NCI-H2171 treated with DMSO at 0.1 percent for 48 hours (cell line): ENCODE measurements at places on chromosomes 12 and 14.

GRCh38 chr12:132516095-132517012 is 26.4 kb downstream of the FBRSL1 start:
- no peak for DNase-seq

- peak; percentile 43 for DNase-seq
Observed at GRCh38 chr12:45745861-45746277, 16.4 kb downstream of the ARID2 start.

DNA sequence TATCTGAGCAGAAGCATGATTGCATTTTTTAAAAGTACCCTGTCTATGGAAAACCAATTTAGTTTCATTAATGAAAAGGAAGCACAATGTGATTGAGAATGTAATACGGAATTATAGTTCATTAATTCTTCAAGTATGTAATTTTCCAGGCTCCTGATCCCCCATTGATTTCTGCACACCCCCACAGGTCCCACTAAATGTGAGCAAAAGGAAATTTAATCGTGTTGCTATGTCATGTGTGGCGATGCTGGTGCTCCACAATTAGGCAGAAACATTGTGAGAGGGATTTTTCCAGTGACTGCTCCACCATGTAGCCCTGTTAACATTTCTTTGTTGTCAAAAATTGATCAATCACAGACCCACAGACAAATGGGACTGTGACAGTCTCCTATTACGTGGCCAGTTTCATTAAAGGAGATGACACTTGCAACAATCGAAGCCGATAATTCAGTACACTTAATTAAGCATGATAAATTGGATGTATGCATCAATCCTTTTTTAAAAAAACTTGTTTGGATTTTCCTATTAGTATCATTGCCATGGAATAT is 306.0 kb downstream of the NELL2 start:
- DNase-seq = no peak

GRCh38 chr12:120397824-120398540 is 29.0 kb upstream of the MSI1 start:
- DNase-seq = no peak

DNA sequence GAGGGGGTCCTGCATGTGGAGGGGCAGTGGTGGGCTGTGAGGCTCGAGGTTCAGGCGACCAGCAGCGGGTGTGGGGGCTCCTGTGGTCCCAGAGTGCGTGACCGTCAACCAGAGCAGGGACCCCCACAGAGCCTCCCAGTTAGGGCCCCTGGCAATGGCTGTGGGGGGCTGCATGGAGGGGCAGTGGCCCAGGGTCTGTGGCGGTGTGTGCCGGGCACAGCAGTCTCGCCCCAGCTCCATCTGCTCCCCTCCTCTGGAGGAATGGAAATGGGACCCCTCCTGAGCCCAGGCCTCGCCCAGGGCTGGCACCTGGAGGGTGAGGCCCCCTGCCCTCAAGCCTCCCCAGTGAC is 210.8 kb upstream of the C14orf180 start:
- DNase-seq = no peak

DNA sequence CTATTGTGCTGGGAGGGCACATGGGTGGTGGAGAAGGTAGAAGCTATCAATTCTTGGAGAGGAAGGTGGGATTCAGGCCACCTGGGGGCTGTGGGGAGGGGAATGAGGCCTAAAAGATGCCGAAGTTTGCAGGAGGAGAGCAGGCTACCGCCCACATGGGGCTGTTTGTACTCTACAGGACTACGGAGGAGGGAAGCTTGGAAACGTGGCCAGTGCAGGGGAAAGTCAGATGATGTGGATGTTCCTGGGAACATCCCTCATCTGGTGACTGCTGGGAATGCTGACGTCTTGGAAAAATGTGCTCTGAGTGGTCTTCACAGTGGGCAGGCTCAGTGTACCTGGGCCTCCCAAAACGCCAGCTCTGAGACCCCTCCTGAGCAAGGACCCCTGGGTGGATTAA is 78.5 kb downstream of the TNFAIP2 start:
- no peak for DNase-seq

DNA sequence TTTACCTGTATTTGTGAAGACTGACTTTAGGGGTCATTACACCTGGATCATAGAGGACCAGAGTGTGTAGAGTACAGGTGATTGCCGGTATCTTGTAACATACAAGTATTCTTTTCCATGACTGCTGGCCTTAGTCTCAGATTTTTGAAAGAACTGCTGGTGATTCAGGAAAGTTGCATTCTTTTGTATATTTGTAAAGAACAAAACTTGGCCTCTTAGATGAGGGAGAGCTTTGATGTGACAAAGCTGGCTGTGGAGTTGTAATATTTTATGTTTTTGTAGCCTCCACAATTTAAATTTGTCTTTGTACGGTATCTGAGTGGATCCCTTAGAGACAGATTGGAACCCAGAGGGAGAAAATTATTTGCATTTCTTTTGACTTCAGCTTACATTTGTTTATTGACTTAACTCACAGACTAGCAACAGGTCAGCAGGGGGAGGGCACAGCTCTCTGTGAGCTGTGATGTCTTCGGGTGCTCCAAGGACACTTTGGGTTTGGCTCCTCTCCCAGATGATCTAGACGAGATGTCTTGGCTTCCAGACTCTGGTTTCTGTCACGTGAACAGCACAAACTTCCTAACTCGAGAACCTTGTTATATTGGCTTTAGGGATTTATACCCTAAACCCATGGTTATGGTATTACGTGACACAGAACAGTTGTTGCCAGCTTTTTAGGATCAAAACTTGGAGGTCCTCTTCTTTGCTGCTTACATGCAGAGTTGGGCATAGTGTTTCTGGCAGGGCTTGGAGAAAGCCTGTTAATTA is 65.9 kb downstream of the DAAM1 start:
- no peak for DNase-seq

GRCh38 chr12:7009512-7009911 is 8.8 kb downstream of the LPCAT3 start:
- no peak for DNase-seq

DNA sequence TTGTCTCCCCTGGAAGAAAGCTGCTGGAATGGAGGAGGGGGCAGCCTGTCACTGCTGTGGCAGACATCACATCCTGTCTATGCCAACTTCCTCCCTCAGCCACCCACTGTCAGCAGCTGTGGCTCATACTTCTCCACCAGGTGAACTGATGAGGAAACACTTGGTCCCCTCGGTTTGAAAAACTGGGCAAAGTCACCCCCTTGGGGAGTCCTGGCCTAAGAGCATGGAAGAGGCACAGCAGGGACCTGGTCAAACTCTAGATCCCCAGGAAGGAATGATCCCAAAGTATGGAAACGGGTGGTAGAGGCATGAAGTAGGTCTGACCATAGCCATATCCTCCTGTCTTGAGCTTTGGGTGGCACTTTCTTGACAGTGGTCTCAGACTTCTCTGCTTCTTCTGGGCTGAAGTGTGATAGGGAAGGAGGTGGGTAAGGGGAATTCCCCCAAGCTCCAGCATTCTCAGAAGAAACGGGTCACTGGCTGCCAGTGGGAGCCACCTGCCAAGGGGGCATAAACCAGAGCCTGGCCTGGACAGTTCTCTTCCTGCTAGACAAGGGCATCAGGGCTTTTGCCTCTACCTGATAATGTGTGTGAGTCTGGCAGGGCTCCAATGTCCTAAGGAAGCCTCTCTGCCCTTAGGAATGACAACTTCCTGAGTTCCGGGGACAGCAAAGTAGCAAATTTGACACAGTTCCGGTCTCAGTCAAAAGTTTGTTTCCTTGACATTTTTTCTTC is 36.0 kb downstream of the FMNL3 start:
- DNase-seq = no peak

DNA sequence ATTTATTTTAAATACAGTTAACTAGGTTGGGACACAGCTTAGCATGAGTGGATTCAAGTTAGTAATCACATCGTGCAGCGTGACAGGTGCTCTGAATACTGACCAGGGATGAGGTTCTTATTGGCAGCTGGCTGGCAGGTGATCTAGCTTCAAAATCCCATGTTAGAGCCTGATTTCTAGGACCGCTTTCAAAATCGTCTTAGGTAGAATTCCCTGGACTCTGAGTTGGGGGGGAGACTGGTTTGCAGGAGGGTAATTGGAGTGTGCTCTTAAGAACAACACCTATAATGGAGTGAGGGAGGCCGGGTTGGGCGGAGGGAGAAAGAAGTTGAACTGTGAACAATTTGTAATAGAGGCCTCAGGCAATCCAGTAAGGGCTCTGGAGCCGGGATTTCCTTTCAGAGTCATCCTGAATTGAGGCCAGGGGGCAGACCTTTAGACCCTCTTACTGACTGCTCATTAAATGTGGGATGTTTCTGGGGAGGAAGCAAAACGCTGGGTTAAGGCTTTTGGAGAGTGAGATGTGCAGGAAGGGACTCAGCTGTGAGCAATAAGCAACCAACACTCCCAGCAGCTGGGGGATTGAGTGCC is 874 bp upstream of the YARS2 start:
- DNase-seq = no peak

DNA sequence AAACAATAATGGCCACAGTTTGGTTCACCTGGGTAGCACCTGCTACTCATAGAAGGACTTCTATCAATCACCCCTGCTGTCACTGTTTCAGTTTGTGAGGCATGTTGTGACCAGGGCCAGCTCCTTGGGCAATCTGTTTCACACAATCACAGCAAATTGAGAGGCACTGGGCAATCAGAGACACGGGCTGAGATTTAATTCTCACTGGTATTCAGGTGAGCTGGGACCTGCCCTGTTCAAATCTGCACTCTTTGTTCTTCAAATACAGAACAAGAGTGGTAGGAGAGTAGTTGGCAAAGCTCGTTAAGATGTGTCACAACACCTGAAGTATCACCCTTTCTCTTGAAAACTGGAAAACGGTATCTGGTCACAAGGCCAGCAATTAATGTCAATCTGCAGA is 57.8 kb upstream of the NAP1L1 start:
- no peak for DNase-seq

DNA sequence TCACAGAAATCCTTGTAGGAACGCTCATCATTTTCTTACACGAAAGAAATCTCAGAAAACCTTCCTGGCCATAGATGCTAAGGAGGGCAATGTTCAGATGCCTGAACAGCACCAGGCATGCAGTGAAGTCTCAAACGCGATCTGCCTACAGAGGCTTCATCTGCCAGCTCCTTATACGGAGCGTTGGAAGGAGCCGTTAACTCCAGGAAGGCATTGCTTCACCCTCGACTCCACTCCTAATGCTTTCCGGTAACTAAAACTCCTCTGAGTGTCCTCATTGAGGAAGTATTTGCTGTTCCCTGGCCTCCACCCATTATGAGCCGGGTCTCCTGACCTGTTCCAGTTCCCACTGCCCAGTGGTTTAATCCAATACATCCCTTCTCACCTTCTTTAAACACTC is 502.7 kb downstream of the BCL11B start:
- DNase-seq = no peak

GRCh38 chr12:30939234-30939633 is 12.7 kb downstream of the TSPAN11 start:
- no peak for DNase-seq

- DNase-seq = no peak
Observed at GRCh38 chr14:100096656-100097055, 31.4 kb downstream of the EVL start.

DNA sequence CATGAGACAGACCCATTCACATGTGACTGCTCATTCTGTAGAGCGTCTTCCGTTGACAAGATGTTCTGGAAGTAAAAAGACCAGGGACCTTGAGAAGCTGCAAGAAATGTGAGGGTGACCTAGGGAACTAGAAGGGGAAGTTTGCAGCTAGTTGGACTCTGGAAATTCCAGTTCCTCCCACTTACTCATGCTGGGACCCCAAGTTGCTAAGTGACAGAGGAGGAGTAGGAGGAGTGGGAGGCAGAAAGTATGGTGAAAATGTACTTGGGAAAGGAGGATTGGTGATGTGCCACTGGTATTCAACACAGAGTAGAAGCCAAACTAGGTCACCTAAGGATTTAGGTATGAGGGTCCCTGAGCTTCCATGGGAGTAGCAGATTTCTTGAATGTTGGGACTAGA is 132.4 kb downstream of the KCNA5 start:
- DNase-seq = no peak

GRCh38 chr12:15165012-15165659 is 56.1 kb downstream of the RERG start:
- no peak for DNase-seq

GRCh38 chr14:57974896-57975295 is 109.0 kb upstream of the SLC35F4 start:
- DNase-seq = no peak

- no peak for DNase-seq
Observed at GRCh38 chr12:68850390-68850789, 42.4 kb downstream of the MDM2 start.

- DNase-seq = no peak
Observed at GRCh38 chr12:2311020-2311778, 258.4 kb downstream of the CACNA1C start.

GRCh38 chr12:3130057-3130830 is 53.1 kb downstream of the TSPAN9 start:
- DNase-seq = peak; percentile 58

- DNase-seq = no peak
Observed at GRCh38 chr14:75430116-75430515, 2.3 kb downstream of the JDP2 start.

GRCh38 chr12:102912258-102912657 is 4.8 kb downstream of the PAH start:
- no peak for DNase-seq

DNA sequence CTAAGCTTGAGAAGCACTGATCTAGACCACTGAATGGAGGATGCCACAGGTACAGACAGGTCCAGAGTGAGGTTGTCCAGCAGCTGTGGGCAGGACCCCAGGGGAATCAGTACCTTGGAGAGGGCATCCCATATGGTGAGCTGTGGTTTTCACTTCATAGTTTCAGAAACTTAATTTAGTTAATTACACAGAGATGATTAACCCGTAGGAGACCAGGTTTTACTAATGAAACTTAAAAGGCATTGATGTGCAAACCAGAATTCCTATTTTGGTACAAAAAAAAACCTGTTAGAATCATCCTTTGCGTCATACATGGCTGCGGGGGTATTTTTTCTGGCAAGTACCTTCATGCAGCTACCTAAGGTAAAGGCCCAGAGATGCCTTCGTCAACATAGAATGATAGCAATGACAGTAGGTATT is 159.3 kb downstream of the DACT1 start:
- no peak for DNase-seq

DNA sequence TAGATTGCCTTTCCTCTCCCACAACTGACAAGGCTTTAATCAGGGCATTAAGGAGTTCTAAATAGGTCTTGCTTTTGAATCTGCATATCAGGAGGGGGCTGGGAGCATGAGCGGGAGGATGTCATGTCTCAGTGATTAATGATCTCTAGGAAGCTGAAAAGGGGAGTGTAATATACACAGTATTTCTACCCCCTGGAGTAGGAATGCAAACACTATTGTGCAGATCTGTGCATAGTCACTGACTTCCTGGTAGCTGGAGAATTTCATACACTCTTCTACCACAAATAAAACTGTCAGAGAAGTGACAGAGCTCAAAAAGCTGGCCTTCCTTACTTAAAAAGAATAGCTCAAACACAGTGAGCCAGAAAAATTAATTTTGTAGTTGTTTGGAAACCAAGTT is 65.8 kb downstream of the RIC8B start:
- no peak for DNase-seq

- DNase-seq = peak; percentile 11
Observed at GRCh38 chr12:106954462-106955376, 988 bp upstream of the TMEM263 start.
